ENCODE measurements at places on chromosomes 7 and 10.

DNA sequence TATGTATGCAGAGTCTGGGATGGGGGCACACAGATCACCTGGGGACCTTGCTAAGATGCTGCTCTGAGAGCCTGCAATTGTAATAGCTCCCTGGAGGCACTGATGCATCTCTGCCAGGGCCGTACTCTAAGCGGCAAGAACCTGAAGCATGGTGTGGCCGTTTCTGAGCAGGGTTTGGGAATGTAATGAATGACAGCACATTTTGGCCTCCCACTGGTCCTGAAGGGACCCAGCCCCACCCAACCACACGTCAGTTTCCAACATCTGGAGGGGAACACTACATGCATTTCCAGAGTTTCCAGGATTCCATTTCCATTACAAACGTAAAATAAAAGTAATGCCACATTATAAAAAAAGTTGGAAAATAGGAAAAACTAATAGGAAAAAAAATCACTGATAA, 14.0 kb downstream of the ZCCHC24 start:
- no peak for DNase-seq

GRCh38 chr7:69610374-69611084, 12.3 kb downstream of the AUTS2 start:
- no peak for DNase-seq

DNA sequence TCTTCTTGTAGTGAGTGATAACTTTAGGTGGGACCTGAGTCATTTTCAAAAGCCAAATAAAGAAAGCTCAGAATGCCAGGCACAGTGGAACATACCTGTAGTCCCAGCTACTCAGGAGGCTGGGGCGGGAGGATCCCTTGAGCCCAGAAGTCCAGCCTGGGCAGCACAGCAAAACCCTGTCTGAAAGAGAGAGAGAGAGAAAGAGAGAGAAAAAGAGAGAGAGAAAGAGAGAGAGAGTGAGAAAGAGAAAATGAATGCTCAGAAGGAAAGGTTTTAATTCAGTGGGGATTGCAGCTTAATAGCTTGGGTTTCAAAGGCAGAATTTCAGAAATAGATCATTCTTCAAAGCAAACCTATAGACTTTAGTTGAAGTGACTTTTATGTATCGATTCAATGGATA, 25.7 kb downstream of the GPNMB start:
- no peak for DNase-seq

GRCh38 chr7:130944997-130945396, 211.0 kb upstream of the KLF14 start:
- DNase-seq, result no peak

DNA sequence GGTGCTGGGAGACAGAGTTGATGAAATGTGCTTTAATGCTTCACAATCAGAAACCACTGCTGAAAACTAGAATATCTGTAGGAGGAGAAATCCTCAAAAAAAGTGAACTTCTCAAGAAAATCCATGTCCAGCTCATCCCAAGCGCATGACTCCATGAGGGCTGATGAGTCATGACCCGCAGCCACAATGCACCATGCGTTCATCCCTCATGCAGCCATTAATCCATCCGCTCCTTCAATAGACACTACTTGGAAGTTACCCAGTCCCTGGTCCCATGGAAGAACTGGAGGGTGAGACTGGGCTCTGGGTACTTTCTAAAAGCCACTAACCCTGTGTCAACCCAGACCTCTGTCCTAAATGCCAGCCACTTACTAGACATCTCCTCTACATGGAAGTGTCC, 24.4 kb downstream of the TMEM273 start:
- no peak for DNase-seq

GRCh38 chr7:149147752-149148653, 750 bp downstream of the ZNF398 start:
- DNase-seq, result peak; percentile 66

DNA sequence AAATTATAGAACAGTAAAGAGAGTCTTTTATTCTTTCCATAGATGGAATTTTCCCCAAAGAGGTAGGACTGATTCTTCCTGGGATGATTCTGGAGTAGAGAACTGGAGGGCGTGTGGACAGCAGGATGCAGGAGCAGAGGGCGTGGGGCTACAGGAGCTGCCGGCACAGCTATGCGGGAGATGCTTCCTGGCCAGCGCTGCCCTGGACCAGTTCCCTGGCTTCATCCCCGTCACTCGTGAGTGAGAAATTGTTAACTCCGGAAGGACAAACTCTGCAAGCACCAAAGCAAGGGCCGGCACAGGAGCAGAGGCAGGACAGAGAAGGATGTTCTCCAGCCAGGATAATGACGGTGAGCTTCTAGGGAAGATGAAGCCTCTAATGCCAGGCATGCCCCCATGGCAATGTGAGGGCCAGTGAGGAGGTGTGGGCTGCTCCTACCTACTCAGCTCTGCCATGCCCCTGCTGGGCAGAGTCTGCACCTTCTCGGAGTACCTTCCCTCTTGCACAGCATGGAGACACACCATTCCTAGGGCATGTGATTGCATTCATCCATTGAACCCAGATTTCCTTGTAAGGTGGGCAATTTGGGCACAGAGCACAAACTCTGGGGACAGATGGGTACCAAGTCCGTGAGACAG, 760.9 kb upstream of the IGFBP3 start:
- DNase-seq, result no peak

- no peak for DNase-seq
These were observed 28.8 kb downstream of the VIPR2 start for GRCh38 chr7:159115601-159116501.

GRCh38 chr7:48428091-48428684, 256.9 kb downstream of the ABCA13 start:
- DNase-seq, result no peak

- DNase-seq, result no peak
These were observed 85.4 kb downstream of the THSD7A start for GRCh38 chr7:11746591-11746990.

- DNase-seq, result no peak
These were observed 44.4 kb upstream of the LOXL4 start for GRCh38 chr10:98312349-98312748.

DNA sequence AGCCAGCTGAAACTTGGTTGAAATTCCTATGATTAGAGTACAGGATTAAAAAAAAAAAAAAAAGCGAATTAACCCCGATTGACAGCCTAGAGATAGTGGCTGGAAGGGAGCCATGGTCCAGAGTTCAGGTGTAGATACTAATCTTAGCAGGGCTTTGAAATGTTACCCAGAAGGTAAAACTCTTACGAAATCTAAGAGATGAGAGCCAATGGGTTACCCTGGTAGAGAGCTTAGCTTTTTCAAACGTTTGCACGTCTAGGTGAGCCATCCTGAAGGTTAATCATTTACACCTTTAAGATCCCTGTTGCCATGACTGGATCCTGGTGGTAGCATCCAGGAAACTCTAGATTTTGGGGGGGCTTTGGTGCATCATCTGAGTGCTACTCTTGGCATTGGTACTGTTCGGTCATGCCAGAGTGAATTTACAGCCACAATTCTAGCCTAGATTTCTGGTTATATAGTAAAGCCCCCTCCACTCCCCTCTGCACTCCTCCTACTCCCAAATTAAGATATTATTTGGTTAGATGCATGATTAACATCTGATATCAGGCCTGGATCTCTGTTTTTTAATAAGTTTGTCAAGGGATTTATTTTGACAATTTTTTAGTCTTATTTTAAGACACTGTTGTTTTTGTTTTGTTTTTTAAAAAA, 1.2 kb downstream of the AGFG2 start:
- DNase-seq, result no peak

DNA sequence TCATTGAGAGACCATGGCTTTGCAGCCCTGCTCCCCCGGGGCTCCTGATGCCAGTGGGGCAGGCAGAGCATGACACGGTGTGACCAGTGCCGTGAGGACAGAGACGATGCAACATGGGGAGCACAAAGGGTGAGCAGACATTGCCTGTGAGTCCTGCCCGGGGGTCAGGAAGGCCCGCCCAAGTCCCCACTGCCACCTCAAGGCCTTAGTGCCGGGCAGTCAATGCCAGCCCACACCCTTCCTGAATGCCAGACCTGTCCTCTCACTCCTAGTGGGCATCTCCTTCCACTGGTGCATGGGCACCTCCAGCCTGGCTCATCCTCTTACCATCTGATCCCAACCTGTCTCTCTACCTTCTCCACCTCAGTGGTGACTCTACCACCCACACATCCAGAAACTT, 157.9 kb upstream of the ZMIZ1 start:
- no peak for DNase-seq

DNA sequence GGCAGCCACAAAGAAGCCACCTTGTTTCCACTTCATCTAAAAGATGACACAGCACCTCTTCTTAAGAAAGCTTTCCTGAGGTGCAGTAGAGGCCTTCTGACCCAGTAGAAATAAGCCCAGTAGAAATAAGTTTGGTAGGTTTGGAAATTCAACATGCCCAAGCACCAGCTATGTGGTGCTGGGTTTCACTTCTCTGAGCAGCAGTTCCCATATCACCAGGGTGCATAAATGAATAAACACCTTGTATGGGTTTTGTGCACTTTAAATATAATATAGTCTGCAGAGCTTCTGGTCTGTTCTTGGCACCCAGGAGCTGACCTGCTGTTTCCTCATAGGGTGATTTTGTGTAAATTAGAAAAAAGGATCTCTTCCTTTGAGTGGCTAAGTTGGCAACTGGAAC, 492.4 kb upstream of the SORCS1 start:
- no peak for DNase-seq

DNA sequence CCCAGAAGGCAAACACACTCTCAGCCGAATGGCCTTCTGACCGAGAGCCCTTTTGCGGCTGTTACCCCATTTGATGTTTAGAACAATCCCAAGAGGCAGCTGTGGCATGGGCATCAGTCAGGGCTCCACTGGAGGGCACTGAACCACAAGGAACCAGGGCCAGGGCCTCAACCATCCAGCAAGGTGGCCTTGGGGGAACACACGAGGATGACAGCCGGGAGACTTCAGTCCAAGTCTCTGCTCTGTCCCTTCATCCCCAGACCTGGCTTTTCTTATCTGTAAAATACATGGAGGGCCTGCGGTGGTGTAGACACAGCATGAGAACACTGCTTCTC, 63.6 kb upstream of the INSIG1 start:
- DNase-seq, result no peak

DNA sequence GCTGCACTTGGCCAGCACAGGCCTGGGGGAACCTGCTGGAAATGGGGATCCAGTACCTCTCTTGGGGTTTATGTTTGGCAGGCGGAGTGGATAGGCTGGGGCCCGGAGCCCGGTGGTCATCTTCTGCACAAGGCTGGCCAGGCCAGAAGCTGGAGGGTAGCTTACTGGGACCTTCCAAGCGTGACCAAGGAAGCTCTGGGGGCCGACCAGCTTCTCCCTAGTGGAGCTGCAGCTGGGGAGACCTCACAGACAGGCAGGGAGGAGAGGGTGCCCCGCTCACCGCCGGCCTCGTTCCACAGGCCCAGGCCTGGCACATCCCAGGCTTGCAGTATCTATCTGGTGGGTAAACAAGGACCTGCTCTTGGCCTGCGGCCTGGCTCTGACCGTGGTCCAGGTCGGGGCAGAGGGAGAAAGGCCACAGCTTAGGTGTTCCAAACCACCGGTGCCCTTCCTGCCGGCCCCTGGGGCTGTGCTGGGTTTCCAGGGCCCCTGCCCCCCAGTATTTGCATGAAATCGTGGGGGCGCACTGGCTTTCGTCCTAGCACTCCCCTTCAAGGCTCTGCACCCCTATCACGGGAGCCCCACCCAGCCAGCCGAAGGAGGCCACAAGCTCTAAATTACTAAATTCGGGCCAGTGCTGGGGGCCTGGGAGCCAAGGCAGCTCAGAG, 1.5 kb upstream of the ELFN1 start:
- no peak for DNase-seq

GRCh38 chr7:74063223-74063641, 20.4 kb upstream of the LIMK1 start:
- DNase-seq, result no peak

DNA sequence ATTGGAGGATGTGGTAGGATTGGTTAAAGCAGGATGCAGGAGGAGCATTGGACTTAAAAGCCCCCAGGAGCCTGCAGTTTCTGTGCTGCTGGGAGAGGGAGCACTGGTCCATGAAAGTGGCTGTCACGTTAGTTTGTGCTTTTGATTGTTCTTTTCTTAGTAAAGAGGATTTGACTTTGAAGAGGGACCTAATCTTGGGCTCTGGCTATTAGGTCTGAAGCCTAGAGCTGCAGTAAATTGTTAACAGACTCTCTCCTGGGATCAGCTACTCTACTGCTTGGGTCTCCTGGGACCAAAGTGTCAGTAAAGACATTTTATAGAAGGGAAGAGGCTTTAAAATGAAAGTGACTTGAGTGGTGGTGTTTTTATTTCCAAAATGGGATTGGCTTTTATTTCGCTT, 3.7 kb downstream of the ZFYVE27 start:
- no peak for DNase-seq

DNA sequence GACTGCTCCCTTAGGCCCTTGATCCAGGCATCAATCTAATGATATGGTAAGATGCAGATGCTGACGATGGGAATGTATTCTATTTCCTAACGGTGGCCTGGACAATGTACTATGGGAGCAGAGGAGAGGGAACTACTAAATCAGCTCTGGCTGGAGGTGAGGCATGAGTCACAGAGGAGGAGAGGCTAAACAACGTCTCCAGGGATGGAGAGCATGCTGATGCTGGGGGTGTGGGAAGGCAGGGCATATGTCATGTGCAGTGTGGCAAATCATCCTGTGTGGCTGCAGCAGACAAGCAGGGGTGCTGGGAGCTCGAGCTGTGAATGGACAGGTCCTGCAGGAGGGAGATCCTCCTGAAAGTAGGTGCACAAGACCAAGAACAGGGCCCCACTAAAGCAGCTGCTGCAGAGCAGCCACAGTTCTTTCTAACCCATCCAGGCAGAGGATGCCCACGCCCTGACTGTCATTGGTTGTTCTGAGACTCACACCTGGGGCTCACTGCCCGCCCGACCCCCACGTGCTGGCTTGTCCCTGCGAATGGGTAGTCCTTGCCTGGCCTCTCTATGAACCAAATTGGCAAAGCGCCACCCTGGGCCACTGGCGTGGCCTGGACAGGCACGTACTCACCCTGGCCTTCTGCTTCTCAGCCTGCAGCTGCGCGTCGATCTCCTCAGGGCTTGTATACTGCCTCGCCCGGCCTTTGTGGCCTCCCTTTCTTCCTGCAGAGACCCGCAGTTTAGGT, 4.0 kb downstream of the PDAP1 start:
- no peak for DNase-seq

GRCh38 chr10:121975295-121976086, 474 bp upstream of the NSMCE4A start:
- DNase-seq, result no peak

GRCh38 chr7:18491871-18492270, 3.7 kb upstream of the HDAC9 start:
- no peak for DNase-seq

GRCh38 chr10:47214520-47214919, 85.5 kb upstream of the GDF10 start:
- no peak for DNase-seq

GRCh38 chr7:2151801-2152612, 80.7 kb downstream of the MAD1L1 start:
- DNase-seq, result no peak

DNA sequence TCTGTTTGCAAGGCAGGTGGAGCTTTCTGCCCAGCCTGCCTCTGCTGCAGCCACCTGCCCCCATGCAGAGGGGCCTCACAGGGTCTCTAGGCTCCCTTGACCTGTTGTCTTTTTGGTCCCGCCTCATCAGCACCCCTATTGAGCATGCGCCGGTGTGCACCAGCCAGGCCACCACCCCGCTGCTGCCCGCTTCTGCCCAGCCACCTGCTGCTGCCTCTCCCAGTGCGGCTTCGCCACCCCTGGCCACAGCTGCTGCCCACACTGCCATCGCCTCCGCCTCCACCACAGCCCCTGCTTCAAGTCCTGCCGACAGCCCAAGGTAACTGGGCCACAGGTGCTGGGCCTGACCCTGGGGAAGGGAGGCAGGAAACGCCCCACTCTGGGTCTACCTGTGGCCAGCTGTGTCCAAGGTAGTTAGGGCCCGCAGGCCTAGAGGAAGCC, 38.1 kb downstream of the LDB3 start:
- DNase-seq, result no peak

Data from CD8-positive, alpha-beta T cell (primary cell).